ENCODE measurements at places on chromosomes 1 and 21. TPM values are rescaled to one million over a fixed set of nuclear protein-coding genes. Genes with fewer than 3 reads are reported as not detected.

KMO gene
- polyA plus RNA-seq: 0.65 TPM

FCRL5 gene
- not detected for polyA plus RNA-seq

CHIA gene
- not detected for polyA plus RNA-seq

KIAA1614 gene
- 0.07 TPM for polyA plus RNA-seq

TSTD1 gene
- 35.1 TPM for polyA plus RNA-seq

TNFAIP8L2 gene
- polyA plus RNA-seq: not detected

SHISA4 gene
- polyA plus RNA-seq: 0.59 TPM

RAB25 gene
- polyA plus RNA-seq: not detected

SPATA45 gene
- 1.7 TPM for polyA plus RNA-seq

All from Purkinje cell (primary cell).